Stimulated activated CD8-positive, alpha-beta memory T cell treated with anti-CD3 and anti-CD28 coated beads, Interleukin-4, amount 100 ng/mL, for 48 hours (primary cell): ENCODE measurements at places on chromosomes 2 and 18.
A peak's percentile ranks its signal among the peaks of the same experiment; 100 is the strongest.

DNA sequence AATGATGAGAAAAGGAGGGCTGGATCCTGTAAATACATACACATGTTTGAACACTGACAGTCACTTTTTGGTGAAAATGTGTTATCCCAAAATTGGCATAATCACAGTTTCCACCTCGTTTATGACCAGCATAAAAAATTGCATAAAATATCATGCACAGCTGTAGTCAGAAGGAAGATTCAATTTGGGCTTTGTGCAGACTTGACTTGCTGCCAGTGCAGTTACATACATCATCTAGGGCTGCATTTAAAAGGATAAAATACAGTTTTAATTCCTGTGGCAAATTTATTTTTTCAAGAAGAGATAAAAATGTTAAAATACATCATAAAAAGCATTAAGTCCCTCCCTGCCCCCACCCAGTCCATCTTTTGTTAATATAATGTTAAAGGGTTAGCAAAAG lies 103.8 kb downstream of the VWC2L start:
- no peak for DNase-seq

GRCh38 chr2:33395655-33396249 lies 80.7 kb upstream of the RASGRP3 start:
- DNase-seq: peak; percentile 78

DNA sequence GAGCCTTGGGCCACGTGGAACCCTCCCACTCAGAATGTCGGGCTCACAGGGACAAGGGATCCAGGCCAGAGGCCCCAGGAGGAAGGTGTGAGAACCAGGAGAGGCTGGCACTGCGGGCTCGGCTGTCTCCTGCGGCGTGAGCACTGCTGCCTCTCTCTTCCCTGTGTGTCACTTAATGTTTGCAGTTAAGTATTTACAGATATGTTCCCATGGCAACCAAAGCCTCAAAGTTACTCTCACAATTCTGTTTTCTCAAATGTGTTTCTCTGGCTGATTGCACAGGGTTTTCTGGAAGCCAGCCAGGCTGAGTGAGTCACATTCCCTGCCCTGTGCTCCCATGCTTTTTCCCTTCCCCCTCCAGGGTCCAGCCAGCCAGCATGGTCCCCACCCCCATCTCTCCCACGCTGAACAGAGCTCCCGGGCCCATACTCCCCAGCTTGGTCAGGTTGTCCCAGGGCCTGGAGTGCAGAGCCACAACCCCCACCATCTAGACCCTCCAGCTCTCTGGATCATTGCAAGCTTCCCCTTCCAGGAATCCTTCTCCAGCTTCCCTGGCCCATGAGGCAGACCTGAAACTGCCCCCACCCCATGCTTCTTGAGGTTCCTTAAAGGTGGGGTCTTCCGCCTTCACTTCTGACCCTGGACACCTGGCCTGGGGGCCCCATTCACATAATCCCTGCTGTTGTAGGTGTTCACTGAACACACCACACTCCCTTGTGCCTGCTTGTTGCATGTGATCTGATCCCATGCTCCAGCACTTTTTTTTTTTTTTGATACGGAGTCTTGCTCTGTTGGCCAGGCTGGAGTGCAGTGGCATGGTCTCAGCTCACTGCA lies 265.9 kb downstream of the CELF4 start:
- DNase-seq: no peak

GRCh38 chr2:113977660-113978523 lies 88.0 kb downstream of the ACTR3 start:
- DNase-seq: no peak
